ENCODE measurements at places on chromosomes 7 and 10. TPM values are rescaled to one million over a fixed set of nuclear protein-coding genes. Genes with fewer than 3 reads are reported as not detected.

- H3K36me3 ChIP-seq, result no peaks in the 10 kb centered on the region
- H3K4me3 ChIP-seq, result no peak overlapping the region
- no peak overlapping the region for H3K27ac ChIP-seq
- no peaks in the 10 kb centered on the region for H3K4me1 ChIP-seq
Measured at GRCh38 chr7:152899548-152900109, 140.1 kb downstream of the ACTR3B start.

Gene ZEB1
- 31.5 TPM for total RNA-seq

DNA sequence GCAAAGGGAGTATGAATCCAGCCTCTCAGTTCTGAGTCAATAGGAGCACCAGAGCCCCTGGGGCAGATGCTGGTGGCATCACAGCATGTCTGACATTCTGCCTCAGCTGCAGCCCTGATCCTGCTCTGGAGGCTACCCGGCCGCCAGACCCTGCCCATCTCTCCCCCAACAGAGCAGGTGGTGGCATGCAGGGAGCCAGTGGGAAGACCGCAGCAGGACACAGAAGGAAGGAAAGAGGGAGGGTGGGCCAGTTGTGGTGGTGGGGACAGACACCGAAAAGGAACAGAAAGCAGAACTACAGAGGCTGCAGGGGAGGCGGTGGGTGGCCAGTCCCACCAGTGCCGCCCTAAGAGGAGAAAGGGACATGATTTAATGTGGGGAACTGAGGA is 35.3 kb downstream of the BLNK start:
- H3K36me3 ChIP-seq, result no peaks in the 10 kb centered on the region
- no peaks in the 10 kb centered on the region for H3K4me1 ChIP-seq
- H3K27me3 ChIP-seq, result no peaks in the 10 kb centered on the region
- no peak overlapping the region for H3K4me3 ChIP-seq

Gene PAX4
- not detected for total RNA-seq

- H3K36me3 ChIP-seq, result no peaks in the 10 kb centered on the region
- H3K27me3 ChIP-seq, result no peaks in the 10 kb centered on the region
Measured at GRCh38 chr7:2757361-2757903, 69.4 kb downstream of the AMZ1 start.

- no peak overlapping the region for H3K4me3 ChIP-seq
- H3K27me3 ChIP-seq, result no peaks in the 10 kb centered on the region
- H3K27ac ChIP-seq, result no peak overlapping the region
- no peaks in the 10 kb centered on the region for H3K4me1 ChIP-seq
- no peak for DNase-seq
Measured at GRCh38 chr7:119374436-119374835, 898.5 kb upstream of the KCND2 start.
